ENCODE measurements at places on chromosomes 13 and 19.

DNA sequence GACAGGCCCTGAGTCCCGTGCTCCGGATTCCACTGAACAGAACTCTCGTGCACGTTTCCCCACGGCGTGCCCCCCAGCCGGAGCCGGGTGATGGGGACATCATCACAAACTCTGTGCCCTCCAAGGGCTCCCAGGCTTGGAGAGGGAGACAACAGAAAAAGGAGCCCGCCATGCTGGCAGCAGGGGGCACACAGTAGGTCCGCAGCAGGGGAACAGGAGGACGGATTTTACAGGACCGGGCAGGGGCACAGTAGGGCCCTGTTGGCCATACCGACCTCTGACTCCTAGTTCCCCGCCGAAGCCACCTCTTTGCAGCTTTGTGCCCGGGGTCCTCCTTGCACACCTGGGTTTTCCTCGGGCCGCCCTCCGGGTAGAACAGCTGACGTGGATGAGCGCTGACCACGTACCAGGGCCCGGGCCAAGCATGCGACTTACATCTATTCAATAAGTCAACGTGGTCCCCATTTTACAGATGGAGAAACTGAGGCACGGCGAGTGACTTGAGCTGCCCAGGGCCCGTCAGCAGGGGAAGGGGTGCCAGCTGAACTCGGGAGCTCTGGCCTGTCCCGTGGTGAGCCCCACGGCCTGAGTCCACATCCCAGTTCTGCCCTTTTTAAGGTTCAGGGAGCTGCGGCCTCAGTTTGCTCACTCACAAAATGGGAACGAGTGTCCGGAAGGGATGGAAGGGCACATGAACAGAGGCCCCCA is 10.2 kb upstream of the ONECUT3 start:
- no peaks in the 10 kb centered on the region for H3K27me3 ChIP-seq
- H3K36me3 ChIP-seq, result no peaks in the 10 kb centered on the region
- H3K27ac ChIP-seq, result no peak overlapping the region

DNA sequence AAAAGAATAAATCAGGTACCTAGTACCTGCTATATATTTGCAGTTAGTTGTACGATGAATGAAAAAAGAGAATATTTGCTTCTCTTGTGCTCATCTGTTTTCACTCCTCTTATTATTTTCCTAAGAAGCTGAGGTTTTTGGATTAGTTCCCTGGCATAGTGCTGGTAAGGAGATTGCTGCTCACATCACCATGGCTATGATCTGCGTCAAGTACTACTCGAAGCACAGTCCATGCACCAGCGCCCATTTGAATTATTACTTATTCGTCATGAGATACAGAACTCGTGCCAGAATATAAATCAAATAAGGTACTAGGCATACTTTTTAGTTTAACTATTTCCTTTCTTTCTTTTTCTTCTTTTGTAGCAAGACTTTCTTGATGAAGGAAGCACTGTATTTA is 7.1 kb downstream of the SERTM1 start:
- no peaks in the 10 kb centered on the region for H3K27me3 ChIP-seq
- H3K27ac ChIP-seq, result no peak overlapping the region
- no peak for DNase-seq

- no peaks in the 10 kb centered on the region for H3K27me3 ChIP-seq
- no peak for DNase-seq
- H3K27ac ChIP-seq, result no peak overlapping the region
- H3K4me3 ChIP-seq, result no peak overlapping the region
- no peaks in the 10 kb centered on the region for H3K36me3 ChIP-seq
These were observed 2009.6 kb downstream of the OLFM4 start for GRCh38 chr13:55038230-55038629.

- no peak for DNase-seq
- H3K27ac ChIP-seq, result no peak overlapping the region
- H3K4me3 ChIP-seq, result no peak overlapping the region
- no peaks in the 10 kb centered on the region for H3K27me3 ChIP-seq
- peaks cover 4% of the 10 kb centered on the region for H3K4me1 ChIP-seq
These were observed 858.0 kb upstream of the SLITRK5 start for GRCh38 chr13:86813198-86813597.

DNA sequence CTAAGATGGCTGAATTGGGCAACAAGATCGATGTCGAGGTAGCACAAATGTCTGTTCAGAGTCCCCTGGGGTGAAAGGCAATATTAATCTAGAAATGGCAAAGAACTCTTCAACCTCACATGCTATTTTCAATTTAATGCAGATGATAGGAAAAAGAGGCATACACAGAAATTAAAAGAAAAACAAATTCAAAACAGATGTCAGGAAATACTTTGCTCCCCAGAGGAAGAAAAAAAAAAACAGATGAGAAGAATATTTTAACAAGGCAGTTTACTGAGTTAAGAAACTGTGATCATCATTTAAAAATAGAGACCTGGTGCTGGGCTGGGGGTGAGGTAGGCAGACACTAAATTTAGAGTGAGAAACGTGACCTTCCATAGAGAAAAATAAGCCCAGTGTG is 421.9 kb upstream of the ARGLU1 start:
- no peaks in the 10 kb centered on the region for H3K27me3 ChIP-seq
- no peaks in the 10 kb centered on the region for H3K36me3 ChIP-seq
- H3K4me3 ChIP-seq, result no peak overlapping the region
- no peak for DNase-seq

DNA sequence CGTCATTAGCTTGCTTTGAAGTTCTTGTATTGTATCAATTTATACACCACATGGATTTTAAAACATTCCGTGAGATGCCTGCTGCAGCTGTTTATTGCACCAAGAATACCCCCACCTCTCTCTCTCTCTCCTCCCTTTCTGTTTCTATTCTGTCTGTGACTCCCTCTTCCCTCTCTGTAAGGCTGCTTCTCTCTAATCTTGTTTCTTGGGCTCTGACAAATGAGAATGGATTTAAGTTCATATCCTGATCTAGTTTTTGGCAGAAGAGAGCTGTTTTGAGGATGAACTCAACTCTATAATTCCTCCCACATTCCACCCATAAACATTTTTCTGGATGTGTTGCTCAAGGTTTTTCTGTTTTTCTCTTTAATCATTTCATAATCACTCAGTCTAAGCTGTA is 144.3 kb upstream of the FRY start:
- no peak for DNase-seq
- no peak overlapping the region for H3K27ac ChIP-seq
- H3K27me3 ChIP-seq, result no peaks in the 10 kb centered on the region

GRCh38 chr13:98923641-98924397 is 54.0 kb downstream of the DOCK9 start:
- no peaks in the 10 kb centered on the region for H3K27me3 ChIP-seq
- no peaks in the 10 kb centered on the region for H3K4me1 ChIP-seq
- H3K27ac ChIP-seq, result no peak overlapping the region
- no peaks in the 10 kb centered on the region for H3K36me3 ChIP-seq

- H3K27ac ChIP-seq, result no peak overlapping the region
- no peaks in the 10 kb centered on the region for H3K4me1 ChIP-seq
- no peak for DNase-seq
- H3K4me3 ChIP-seq, result no peak overlapping the region
- no peaks in the 10 kb centered on the region for H3K27me3 ChIP-seq
These were observed 36.0 kb downstream of the BICRA start for GRCh38 chr19:47644743-47645482.

GRCh38 chr19:38392707-38393308 is 4.3 kb downstream of the SPRED3 start:
- no peak overlapping the region for H3K27ac ChIP-seq
- no peak for DNase-seq

- no peaks in the 10 kb centered on the region for H3K4me1 ChIP-seq
- no peaks in the 10 kb centered on the region for H3K27me3 ChIP-seq
- H3K36me3 ChIP-seq, result no peaks in the 10 kb centered on the region
- no peak overlapping the region for H3K27ac ChIP-seq
These were observed 107.2 kb downstream of the NALCN start for GRCh38 chr13:101309014-101309619.

GRCh38 chr13:46202966-46203365 is 8.8 kb upstream of the LRRC63 start:
- no peaks in the 10 kb centered on the region for H3K27me3 ChIP-seq
- DNase-seq, result peak; percentile 23
- no peaks in the 10 kb centered on the region for H3K4me1 ChIP-seq
- H3K27ac ChIP-seq, result no peak overlapping the region

DNA sequence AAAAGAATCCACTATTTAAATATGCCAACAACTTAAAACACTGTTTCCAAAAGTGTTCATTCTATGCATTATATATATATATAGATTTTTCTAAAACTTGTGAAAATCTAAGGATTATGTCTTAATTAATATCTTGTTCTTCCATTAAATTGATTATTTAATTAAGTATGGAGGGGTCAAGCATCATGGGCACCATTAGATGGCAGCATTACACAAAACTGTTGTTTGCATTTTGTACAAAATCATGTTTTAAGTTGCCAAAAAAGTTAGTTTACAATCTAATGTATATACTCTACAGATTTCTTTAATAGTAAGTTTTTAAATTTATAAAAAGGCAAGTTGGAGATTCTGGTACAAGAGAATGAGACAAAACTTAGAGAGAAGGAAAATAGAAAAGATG is 213.2 kb upstream of the EDNRB start:
- no peaks in the 10 kb centered on the region for H3K27me3 ChIP-seq
- H3K27ac ChIP-seq, result no peak overlapping the region
- no peaks in the 10 kb centered on the region for H3K36me3 ChIP-seq
- no peaks in the 10 kb centered on the region for H3K4me1 ChIP-seq

DNA sequence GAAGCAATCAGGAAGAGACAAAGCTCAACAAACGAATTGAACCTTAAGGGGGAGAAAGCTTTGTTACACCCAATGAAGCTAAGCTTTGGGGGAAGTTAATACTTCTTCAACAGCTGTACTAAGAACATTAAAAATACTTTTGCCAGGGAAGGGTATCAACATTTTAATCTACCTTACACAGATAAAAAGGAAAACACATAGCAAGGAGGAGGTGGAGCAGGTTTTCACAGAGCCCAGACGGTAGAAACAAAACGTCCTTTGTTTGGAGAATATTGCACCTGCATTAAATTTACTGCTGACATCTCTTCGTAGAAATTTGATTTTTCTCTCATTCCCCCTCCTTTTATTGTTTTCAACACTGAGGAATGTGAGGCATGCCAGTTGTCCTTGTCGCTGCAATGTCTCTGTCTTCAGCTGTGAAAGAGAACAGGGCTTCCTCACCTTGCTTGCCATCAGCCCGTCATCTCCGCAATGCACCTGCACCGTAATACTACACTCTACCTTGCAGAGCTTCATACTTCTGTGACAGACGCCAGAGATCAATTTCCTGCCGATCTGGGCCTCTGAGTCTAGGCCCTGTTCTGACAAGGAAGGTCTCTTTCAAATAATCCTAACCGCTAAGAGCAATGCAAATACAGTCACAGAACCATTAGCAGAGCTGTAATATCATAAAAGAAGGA is 270.8 kb downstream of the SPRY2 start:
- H3K27me3 ChIP-seq, result no peaks in the 10 kb centered on the region
- H3K36me3 ChIP-seq, result no peaks in the 10 kb centered on the region
- H3K4me3 ChIP-seq, result no peak overlapping the region
- H3K27ac ChIP-seq, result no peak overlapping the region

- no peak overlapping the region for H3K27ac ChIP-seq
- DNase-seq, result no peak
- H3K4me1 ChIP-seq, result no peaks in the 10 kb centered on the region
- no peaks in the 10 kb centered on the region for H3K36me3 ChIP-seq
- no peaks in the 10 kb centered on the region for H3K27me3 ChIP-seq
- no peak overlapping the region for H3K4me3 ChIP-seq
These were observed 108.9 kb downstream of the ZAR1L start for GRCh38 chr13:32206097-32206740.
